ENCODE measurements at places on chromosomes 2 and 18.
A peak's percentile ranks its signal among the peaks of the same experiment; 100 is the strongest.

- no peak for DNase-seq
These were observed 105.3 kb upstream of the UGP2 start for GRCh38 chr2:63736354-63736753.

GRCh38 chr2:30106543-30106942 lies 40.3 kb upstream of the YPEL5 start:
- DNase-seq, result peak; percentile 25

GRCh38 chr18:52237551-52237950 lies 102.4 kb upstream of the DCC start:
- DNase-seq, result no peak

DNA sequence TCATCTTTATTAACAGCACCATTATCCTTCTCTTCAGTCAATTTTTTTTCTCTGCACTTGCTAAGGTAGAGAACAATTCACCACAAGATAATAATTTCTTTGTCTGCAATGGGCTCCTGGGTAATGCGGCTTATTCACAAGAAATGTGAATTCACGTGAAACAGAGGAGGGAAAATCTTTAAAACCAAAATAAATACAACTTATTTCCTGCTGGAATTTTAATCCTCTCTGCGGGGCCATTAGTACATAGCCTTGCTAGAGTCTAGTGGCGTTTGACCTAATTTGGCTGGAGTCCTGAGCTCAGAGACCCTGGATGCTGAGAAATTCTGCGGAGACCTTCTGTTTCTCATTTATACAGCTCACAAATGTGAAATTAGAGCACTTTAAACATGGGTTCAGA lies 319.3 kb upstream of the MMADHC start:
- no peak for DNase-seq

GRCh38 chr2:143530758-143531157 lies 401.5 kb downstream of the ARHGAP15 start:
- no peak for DNase-seq

GRCh38 chr2:44889096-44889495 lies 52.4 kb upstream of the SIX3 start:
- DNase-seq, result no peak
